Endothelial cell of umbilical vein (primary cell): ENCODE measurements at places on chromosomes 13 and 19. TPM values are rescaled to one million over a fixed set of nuclear protein-coding genes. Genes with fewer than 3 reads are reported as not detected.

The FAM174C gene
- 46.7 and 47.5 TPM in 2 replicates for total RNA-seq

The USHBP1 gene
- 14.8 and 19.4 TPM in 2 replicates for total RNA-seq

The RFC3 gene
- 17.9 and 19.5 TPM in 2 replicates for total RNA-seq

The INSR gene
- total RNA-seq: 19.5 and 20.8 TPM in 2 replicates

The SHISA7 gene
- not detected in 2 replicates for total RNA-seq

The RBM42 gene
- total RNA-seq: 97.3 and 99.2 TPM in 2 replicates

The SRRM5 gene
- total RNA-seq: 0.27 and 0.32 TPM in 2 replicates

The ZNF491 gene
- total RNA-seq: 0.85 and 1.1 TPM in 2 replicates

- DNase-seq: no peak
These were observed 199.4 kb downstream of the USP12 start for GRCh38 chr13:26971990-26972887.

DNA sequence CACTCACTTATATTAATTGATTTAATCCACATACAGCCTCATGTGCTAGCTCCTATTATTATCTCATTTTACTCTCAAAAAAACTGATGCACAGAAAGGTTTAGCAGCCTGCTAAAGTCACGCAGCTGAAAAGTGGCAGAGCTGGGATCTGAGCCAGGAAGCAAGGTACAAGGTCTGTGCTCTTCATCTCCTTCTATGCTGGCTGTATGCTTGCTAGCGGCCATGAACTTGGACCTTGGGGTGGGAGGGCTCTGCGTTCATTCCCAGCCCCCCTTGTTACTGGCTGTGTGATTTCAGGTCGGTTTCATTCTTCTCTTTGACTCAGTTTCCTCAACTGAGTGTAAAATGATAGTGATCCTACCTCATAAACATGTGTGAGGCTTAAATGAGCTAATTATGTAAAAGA, 69.8 kb downstream of the ALOX5AP start:
- DNase-seq: no peak

DNA sequence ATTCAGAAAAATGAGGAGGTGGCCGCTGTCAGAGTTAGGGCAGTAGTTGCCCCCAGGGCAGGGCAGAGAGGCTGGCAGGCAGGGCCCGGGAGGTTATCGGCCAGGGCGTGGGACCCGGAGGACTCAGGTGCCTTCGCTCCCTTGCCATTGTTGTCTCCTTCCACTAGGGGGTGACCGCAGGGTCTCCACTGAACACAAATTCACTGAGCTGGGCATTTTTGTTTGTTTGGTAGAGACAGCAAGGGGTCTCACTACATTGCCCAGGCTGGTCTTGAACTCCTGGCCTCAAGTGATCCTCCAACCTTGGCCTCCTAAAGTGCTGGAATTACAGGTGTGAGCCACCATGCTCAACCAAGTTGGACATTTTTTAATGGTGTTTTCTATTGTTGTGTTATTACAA, 25.1 kb downstream of the CARS2 start:
- DNase-seq: peak; percentile 20

DNA sequence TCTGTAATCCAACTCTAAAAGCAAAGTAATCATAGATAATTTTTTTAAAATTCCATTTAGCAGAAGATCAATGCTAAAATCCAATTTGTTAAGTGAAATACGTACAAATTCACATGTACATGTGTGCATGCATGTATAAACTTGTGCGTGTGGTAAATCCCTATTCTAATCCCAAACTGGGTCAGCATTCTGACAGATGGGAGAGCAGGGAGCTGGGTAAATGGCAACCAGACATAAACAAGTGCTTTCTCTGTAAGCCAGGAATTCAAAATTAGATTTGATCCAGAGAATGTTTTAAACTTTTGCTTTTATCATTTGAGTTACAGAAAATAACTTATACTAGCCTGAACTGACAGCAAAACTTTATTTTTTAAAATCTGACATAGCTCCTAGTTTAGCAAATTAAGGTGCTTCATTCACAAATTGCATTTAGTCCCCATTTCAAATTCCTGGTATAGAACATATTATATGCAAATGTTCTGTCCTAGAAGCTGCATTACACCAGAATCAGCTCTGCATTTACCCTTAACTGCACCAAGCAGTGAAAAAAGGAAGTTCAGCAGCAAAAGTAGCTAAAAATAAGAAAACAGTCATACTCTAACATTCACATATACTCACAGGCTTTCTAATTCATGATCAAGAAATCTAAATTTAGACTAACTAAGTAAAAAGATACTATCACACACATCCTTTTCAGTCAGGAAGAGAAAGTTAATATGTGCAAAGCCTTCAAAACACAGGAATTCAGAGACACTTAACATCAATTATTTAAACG, 32.6 kb downstream of the UBL3 start:
- DNase-seq: peak; percentile 24

- DNase-seq: no peak
These were observed 8.3 kb upstream of the NANOS3 start for GRCh38 chr19:13868663-13869062.

DNA sequence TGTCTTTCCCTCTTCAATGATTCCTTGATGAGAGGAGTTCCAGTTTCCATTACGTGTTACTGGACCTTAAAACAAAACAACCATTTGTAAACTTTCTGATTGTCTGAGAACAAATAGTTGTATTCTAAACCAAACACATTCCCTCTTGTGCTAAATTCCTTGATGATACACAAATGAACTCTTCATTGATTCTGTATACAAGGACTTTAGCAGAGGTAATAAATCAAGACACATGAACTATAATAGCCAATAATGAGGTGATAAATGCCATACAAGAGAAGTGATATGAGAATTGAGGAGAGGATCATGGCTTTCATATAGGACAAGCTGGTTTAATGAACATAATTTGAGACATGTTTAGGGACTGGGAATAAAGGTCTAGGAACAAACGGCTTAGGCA, 13.5 kb upstream of the GPC5 start:
- no peak for DNase-seq

DNA sequence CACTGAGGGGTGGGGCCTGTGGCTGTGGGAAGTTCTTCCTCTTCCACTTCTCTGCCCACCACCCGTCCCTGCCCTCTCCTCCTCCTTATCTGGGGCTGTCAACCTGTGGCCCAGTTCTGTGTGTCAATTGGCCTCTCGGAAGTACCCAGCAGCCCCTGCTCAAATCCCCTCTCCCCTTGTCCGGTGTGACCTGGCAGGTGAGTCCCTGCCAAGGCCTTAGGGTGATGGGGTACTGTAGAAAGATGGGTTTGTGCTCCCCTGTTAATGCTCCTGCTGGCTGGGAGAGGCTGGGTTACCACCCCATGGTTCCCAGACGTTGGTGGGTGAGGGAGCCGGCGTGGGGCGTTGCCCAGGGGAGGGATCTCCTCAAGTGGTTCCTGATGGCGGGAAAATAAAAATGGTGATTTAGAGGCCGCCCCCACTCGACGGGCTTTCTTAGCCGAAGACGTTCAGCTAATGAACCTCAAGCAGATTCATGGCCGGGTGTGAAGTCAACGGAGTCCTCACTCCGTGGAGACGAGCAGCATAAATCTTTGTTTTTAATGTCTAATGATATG, 141.2 kb downstream of the URI1 start:
- DNase-seq: no peak

DNA sequence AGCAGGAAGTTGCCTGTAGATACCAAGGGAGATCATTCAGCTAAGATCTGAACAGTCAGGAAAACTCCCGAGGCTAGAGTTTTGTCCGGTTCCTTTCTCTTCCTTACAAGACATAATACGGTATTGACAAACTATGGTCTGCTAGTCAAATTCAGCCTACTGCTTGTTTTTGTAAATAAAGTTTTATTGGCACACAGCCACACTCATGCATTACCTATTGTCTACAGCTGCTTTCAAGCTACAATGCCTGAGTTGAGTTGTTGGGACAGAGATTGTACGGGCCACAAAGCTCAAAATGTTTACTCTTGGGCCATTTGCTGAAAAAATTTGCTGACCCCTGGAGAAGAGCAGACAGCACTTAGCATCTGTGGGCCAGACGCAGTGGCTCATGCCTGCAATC, 2.5 kb downstream of the SLC1A6 start:
- DNase-seq: no peak

GRCh38 chr19:47110521-47111005, 3.0 kb downstream of the ZC3H4 start:
- peak; percentile 30 for DNase-seq

DNA sequence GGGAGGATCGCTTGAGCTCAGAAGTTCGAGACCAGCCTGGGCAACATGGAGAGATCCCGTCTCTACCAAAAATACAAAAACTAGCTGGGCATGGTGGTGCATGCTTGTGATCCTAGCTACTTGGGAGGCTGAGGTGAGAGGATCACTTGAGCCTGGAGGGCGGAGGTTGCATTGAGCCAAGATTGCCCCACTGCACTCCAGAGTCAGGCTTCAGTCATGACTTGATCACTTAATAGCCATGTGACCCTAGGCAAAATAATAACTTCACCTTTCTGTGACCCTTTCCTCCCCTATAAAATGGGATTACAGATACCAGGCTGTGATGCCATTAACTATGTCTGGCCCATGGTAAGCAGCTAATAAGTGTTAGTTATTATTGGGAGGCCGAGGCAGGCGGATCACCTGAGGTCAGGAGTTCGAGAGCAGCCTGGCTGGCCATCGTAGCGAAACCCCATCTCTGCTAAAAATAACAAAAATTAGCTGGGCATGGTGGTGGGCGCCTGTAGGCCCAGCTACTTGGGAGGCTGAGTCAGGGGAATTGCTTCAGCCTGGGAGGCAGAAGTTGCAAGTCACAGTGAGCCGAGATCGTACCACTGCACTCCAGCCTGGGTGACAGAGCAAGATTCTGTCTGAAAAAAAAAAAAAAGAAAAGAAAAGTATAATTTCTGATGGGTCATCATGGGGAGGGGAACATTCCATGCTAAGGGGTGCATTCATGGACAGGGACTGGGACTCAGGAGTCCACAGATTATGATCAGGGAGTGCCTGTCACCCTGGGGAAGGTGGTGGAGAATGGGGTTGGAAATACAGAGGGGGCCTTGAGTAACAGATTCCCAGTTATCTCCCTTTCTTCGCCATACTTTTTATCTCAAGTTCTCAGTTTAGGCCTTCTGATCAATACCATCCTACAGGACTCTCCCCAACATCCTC, 15.5 kb downstream of the TPM4 start:
- DNase-seq: no peak

DNA sequence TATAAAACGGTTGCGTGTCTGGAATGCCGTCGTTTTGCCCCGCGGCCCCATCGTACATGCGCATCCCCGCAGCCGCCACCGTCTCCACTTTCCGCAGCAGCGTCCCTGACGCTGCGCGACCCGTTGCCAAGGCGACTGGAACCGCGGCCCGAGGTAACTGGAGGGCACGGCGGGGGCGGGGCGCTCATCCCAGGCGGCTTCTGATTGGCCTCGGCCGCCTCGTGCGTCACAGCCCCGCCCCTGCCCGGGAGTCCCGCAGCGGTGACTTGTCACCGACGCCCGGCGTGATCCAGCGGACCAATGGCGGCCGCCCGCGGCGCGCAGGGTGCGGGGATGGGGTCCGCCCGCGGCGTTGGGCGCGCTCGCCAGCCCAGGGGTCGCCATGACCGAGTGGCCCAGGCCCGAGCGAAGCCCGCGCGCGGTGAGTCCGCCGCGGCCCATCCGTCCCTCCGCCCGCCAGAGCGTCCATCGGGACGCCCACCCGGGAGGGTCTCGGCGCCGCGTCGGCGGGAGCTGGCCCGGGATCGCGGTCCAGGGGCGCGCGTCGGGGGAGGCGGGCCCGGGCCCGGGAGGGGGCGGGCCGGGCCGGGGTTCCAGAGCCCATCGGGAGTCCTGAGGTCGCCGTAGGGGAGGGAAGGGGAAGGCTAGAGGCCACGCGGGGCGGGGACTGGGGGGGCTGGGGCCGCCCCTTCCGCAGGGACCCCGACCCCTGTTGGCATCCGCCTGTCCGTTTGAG, at the start of gene ZSCAN1:
Gene ZSCAN1 (plus strand): TSS at position 285 of the 736 bp plus-strand sequence. CDS start 3,812 bp downstream, outside the sequence.
- peak; percentile 15 for DNase-seq

GRCh38 chr13:32791545-32792172, 205.4 kb downstream of the PDS5B start:
- no peak for DNase-seq

DNA sequence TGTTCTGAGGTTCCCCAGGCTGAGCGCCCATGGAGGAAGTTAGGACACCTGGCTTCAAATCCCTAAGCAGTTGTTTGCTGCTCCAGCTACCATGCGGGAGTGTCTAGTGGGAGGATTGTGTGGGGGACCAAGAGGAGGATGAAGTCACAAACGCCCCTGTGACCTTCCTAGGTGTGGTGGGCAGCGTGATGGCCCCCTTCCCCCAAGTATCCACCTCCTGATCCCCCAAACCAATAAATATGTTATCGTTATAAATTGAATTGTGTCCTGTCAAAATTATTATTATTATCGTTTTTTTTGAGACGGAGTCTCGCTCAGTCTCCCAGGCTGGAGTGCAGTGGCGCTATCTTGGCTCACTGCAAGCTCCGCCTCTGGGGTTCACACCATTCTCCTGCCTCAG, at the start of gene SLC25A41:
Gene SLC25A41 (minus strand): TSS at position 101 of the 400 bp plus-strand sequence. CDS start 70 bp downstream, at position 31.
- no peak for DNase-seq

- no peak for DNase-seq
These were observed 222.1 kb downstream of the MZT1 start for GRCh38 chr13:72505376-72505775.

DNA sequence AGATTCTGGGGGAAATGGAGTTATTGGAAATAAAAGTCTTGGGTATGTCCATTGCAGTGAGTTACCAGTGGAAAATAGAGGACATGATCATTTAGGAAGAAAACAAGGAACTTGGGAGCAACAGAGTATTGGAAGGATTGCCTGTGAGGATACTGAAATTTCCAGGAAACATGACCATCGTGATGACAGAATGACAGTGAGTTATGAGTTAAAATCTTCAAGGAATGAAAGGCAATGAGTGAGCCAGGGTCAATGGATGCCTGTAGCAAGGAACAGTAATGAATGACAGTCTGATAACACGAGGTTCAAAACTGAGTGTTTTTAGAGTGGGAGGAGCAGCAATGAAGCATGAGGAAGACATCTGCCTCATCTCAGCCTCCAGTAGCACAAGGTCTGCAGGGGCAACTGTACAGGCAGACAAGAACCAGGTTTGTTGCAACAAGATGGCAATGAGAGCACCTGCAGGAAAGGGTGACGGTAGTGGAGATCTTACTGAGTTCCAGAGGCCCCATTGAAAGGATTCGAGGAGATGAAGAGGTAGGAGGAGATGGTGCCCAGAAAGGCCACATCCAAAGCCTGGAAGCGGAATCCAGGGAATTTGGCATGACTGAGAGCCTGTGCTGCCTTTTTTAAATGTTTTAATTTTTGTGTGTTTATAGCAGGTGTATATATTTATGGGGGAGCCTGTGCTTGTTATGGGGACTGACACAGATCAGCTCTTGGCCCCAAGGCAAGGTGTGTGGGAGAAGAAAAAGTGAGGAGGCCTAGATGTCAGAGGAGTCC, 43.9 kb downstream of the N4BP2L1 start:
- DNase-seq: no peak

GRCh38 chr13:47890146-47890814, 110.8 kb downstream of the SUCLA2 start:
- DNase-seq: no peak

- no peak for DNase-seq
These were observed 165.6 kb downstream of the POU4F1 start for GRCh38 chr13:78437781-78438180.

DNA sequence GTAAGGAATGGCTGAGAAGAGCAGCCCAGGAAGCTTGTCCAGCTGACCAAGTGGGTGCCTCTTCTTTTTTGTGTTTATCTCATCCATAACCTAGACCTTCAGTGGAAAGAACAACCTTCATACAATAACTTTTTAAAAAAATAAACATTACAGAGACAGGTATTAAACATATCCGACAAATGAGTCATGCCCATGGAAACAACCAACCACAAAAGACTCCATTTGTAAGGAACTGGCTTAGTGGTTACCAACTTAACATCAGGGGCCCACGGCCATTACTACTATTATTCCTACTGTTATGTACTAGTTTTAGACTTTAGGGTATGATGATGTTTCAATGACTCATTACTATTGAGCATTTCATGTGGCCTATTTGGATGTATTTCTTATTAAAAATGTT, 191.7 kb upstream of the SERP2 start:
- no peak for DNase-seq
